Activated naive CD4-positive, alpha-beta T cell treated with Interleukin-2 at 50 U/mL for 16 hours (primary cell): ENCODE measurements at places on chromosomes 11 and 22.

GRCh38 chr11:120605469-120605868 is 93.9 kb downstream of the GRIK4 start:
- no peak for DNase-seq

GRCh38 chr11:21190181-21190580 is 520.8 kb downstream of the NELL1 start:
- no peak for DNase-seq

GRCh38 chr11:16769386-16769785 is 30.9 kb downstream of the C11orf58 start:
- no peak for DNase-seq

GRCh38 chr11:131770801-131771200 is 400.4 kb downstream of the NTM start:
- no peak for DNase-seq

DNA sequence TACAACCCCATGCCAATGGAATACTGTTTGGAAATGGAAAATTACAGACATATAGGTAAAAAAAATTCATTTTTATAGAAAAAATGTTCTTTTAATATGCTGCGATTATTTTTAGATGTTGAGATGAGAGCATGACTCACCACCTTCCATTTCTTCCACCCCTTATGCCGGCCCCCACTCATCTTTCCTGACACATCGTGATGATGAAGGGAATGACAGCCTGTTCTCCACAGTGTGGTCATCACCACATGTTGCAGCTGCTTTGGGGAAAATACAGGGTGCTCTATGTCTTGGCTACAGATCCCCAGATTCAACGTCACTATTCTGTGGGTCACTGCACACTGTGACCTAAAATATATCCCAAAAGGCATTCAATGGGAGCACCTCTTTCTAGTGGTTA is 916.2 kb downstream of the METTL15 start:
- DNase-seq = no peak

DNA sequence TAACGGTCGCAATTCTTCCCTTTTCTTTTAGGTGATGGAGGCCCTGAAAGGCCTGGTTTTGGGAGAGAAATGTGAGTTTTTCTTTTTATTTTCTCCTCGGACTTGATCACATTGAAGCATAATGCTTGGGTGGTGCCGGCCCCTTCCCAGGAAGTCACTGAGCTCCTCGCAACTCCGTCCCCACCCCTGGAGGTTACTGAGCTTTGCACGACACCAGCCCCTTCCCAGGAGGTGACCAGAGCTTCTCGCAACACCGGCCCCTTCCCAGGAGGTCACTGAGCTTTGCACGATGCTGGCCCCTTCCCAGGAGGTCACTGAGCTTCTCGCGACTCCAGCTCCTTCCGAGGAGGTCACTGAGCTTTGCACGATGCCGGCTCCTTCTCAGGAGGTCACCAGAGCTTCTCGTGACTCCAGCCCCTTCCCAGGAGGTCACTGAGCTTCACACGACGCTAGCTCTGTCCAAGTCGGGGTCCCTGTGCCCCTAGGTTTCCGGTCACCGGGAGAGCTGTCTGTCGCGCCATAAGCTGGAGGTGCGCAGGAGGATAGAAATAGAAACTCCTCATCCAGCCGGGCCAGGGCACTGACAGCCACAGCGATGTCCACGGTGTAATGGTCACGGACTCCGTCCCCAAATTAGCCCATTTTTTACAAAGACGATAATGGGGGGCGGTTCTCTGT is 586.4 kb downstream of the BRD1 start:
- DNase-seq = no peak

- DNase-seq = no peak
Observed at GRCh38 chr11:120510406-120511115, 987 bp upstream of the GRIK4 start.

DNA sequence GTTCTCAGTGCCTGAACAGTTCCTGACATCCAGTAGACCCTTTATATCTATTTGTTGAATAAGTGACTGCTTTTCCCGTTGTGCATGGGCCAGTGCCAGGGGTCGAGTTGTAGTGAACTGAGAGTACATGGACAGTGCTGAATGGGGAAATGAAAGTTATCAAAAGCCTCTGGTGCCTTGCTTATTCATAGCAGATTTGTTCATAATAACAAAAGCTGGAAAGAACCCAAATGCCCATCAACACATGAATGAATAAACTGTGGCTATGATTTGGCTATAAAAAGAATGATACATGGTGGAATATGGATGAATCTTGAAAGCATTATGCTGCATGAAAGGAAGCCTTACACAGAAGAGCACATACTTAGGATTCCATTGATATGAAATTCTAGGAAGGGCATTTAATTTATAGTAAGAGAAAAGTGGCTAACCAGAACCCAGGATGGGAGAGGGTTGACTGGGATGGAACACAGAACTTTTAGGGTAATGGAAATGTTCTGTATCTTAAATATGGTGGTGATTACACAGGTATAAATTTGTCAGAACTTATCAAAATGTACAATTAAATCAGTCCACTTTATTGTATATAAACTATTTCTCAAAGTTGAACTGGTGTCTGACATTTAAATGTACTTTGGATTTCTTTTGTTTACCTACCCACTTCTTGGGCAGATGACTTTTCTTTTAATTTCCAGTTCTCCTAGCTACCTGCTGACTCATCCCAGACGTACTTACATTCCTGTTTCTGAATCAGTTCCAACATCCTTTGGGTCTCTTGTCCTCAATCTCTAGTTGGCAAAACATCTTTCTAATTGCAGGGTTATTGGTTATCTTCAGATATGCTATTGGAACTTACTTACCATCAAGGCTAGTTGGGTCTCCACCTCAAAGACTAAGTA is 42.8 kb downstream of the PACS1 start:
- DNase-seq = no peak

DNA sequence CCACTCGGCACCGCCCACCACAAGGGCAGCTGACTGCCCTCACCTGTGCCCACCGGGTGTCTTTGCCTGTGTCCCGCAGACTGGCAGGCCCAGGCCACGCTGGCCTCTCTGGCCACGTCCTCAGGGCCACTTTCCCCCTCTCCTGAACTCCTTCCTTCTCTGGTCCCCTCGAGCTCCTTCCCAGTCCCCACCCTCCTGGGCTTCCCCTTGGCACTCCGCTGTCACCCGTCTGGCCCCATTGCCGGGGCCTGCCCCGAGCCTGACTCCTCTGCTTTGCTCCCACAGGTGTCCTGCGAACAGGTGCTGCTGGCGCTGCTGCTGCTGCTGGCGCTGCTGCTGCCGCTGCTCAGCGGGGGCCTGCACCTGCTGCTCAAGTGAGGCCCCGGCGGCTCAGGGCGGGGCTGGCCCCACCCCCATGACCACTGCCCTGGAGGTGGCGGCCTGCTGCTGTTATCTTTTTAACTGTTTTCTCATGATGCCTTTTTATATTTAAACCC is 14.2 kb downstream of the MCAT start:
- no peak for DNase-seq

DNA sequence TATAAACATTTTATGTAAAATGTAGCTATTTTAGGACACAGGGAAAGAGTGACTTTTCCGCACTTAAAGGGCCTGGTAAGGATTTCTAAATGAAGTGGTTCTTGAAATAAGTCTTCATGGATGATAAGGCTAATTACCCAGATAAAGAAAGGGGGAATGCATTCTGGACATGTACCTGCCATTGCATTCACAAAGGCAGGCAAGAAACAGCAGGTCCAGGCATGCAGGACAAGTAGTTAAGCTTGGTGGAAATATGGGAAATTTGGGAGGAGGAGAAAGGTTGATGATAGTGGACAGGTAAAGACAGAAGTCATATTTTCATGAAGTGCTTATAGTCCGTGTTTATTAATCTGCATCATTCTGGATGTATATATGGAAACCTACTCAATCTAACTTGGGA is 621.2 kb downstream of the NTM start:
- no peak for DNase-seq

DNA sequence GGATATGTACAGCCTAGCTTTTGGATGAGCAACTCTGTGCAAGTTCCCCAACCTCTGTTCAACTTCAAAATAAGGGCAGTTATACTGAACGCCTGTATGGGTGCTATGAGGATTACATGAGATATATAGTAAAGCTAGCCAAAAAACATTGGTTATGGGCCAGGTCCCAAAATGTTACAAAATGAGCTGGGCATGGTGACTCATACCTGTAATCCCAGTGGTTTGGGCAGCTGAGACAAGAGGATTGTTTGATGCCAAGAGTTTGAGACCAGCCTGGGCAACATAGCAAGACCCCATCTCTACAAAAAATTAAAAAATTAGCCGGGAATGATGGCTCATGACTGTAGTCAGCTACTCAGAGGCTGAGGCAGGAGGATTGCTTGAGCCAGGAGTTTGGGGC is 118.4 kb downstream of the TEAD1 start:
- no peak for DNase-seq

- DNase-seq = no peak
Observed at GRCh38 chr11:80587906-80588305, 1147.1 kb upstream of the TENM4 start.

DNA sequence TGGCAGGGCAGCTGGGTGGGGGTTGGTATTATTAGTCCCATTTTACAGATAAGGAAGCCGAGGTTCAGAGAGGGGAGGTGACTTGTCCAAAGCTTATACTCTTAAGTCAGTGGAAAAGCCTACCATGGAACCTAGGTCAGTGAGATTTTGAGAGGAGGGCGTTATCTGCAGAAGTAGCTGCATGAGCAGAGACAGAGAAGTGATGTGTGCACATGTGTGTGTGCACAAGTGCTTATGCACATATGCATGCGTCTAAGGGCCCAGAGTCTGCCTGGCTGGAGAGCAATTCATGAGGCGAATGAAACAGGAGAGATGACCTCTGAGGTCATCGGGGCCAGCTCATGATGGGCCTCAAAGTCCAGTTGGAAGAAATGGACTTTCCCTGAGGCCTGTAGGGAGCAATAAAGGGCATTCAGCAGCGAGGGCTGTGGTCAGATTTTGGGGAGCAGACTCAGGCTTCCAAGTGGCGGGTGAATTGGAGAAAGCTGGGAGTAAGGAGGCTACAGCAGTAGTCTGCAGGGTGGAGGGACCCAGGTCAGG is 8.2 kb downstream of the PLEKHB1 start:
- no peak for DNase-seq

DNA sequence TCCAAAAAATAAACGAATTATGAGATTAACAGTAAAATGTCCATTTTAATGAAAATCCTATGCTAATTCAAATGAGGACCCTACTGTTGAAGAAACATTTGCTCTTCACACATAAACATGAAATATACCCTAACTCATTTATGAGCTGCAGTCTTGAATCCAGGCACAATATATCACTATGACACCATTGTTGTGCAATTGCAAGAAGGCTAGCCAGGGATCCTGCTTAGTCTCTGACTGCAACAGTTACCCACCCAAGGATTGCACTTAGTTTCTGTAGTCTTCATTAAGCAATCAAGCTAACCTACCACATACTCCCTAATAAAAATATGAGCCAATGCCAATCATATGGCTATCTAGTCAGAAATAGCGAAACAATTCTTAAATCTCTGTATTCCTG is 981.0 kb upstream of the FAT3 start:
- no peak for DNase-seq

GRCh38 chr11:45860764-45861510 is 13.7 kb downstream of the CRY2 start:
- DNase-seq = no peak

- no peak for DNase-seq
Observed at GRCh38 chr11:102882389-102883024, 7.7 kb upstream of the MMP12 start.

DNA sequence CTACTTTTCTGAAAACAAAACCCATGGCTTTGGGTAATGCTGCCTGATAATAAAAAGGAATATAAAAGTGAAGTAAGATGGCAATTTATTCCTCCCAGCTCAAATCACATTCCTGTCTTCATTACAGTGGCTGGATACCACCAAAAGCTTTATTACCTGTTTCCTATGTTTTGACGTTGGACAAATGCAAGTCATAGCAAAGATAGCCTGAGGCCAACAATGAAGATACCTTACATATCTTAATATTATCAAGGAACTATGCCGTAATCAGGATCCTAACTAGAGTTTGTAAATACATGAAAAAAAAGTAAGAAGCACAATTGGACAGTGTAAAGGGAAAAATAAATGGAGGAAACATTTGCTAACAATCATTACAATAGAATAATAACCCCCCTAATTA is 202.4 kb downstream of the SOX6 start:
- no peak for DNase-seq

DNA sequence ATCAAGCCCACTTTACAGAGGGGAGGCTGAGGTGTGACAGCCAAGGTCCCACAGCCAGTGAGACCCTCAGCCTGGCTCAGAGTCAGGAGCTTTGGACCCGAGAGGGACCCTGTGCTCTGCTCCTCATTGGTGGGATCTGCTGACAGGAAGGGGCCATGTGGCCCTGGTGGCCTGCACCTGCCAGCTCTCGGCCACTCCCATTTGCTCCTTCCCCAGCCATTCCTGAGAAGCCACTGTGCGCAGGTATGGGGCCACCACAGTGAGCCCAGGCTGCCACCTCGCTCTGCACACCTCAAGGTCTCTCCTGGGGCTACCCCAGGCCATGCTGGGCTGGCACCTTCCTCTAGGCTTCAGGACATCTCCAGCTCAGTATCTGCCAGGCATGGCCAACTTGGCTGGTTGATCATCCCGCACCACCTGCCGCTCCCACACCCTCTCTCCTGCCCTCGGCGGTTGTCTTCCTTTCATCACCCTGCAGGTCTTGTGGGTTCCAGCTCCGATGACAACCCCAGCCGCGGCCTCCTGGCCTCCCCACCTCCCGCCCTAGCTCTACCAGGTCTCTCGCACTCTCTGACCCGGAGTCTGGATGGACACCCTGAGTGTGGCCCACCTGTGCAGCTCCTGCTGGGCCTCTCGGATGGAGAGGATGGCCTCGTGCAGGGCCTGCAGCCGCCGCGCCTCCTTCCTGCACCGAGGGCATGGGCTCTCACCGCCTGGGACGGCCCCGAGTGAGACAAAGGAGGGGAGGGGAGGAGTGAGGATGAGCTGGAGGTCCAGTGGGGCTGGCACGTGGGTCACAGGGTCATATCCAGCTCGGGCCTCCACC is 32.2 kb upstream of the CARS1 start:
- DNase-seq = no peak

DNA sequence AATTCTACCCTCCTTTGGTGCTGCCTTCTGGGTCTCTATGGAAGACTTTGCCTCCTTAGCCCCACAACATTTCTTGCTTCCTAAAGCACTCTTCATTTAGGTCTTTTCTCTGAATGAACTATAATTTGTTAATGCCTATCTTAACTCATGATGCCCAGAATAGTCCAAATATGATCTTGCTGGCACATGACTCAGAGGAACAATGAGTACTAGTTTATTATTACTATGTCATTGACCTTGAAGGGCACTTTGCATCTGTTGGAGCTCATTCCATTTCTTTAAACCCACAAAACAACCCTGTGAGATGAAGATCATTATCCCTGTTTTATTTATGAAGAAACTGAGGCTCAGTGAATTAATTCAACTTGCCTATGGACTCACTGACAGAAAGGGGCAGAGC is 320.2 kb upstream of the PLET1 start:
- no peak for DNase-seq

GRCh38 chr11:76654298-76654851 is 16.2 kb downstream of the LRRC32 start:
- no peak for DNase-seq

DNA sequence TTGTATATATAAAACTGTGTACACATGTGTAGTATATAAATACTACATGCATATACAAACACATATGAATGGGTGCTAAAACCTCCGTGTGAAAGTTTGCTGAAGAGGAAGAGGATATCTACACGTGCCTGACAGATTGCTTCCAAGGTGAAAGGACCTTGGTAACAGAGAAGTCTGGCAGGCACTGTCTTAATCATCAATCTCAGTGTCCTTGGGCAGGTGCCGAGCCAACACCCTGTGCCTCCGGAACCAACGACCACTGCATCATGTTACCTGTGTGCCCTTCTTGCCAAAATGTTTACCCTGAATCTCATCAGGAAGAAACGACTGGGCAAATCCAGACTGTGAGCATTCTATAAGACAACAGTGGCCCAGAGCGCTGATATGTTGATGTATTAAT is 15.0 kb downstream of the NAP1L4 start:
- DNase-seq = no peak
